ENCODE measurements at places on chromosomes 6 and 20. TPM values are rescaled to one million over a fixed set of nuclear protein-coding genes. Genes with fewer than 3 reads are reported as not detected.

GRIK2 gene
- not detected for total RNA-seq

GPR63 gene
- total RNA-seq: 2.2 TPM

CST3 gene
- 0.48 TPM for total RNA-seq

PRICKLE4 gene
- 0.66 TPM for total RNA-seq

CDC5L gene
- total RNA-seq: 21.8 TPM

LTB gene
- total RNA-seq: 1,438 TPM

OXT gene
- 0.51 TPM for total RNA-seq

NKX2-4 gene
- not detected for total RNA-seq

CFAP206 gene
- total RNA-seq: not detected

MUC21 gene
- total RNA-seq: not detected

HLA-DQA2 gene
- total RNA-seq: not detected

SLCO4A1 gene
- total RNA-seq: 66.6 TPM

SIRPB1 gene
- 5.4 TPM for total RNA-seq

PRSS35 gene
- not detected for total RNA-seq

EPHA7 gene
- not detected for total RNA-seq

DUSP22 gene
- 32.5 TPM for total RNA-seq

C20orf204 gene
- 2.7 TPM for total RNA-seq

ARMH2 gene
- 2.6 TPM for total RNA-seq

HRH3 gene
- total RNA-seq: not detected
